ENCODE measurements at places on chromosomes 4 and X.

DNA sequence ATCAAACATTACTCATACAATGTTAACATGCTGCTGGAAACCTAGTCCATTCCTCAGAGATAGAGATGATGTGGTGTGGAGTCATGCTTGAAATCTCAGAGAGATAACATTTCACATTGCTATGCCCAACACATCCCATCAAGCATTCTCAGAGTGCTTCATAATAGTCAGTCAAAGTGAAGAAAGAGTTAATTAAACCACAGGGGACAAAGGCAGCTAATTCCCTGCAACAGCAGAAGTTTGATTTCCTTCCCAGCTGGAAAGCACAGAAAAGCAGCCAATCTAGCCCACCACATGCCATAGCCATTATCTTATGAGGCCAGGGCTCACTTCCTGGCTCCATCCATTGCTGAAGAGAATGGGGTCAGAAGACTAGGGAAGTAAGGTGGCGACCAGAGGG, 8.9 kb downstream of the KDR start:
- DNase-seq = no peak

DNA sequence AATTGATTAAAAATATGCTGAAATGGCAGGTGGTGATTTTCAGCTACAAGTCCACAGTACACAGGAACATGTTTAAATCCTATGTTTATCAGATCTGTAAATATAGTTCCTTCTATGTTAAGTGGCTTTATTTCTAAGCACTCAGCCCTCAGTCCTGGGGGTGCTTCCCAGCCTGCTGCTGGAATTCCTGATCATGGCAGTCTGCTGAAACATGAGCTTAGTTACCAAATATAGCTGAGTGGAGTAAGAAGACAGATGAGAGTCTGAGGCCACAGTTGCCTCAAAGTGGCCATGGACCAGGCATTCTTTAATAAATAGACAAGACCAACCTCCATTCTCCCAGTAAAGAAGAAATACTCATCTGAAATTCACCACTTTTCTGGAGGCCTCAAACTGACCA, 17.1 kb upstream of the DDX60 start:
- DNase-seq = no peak

- DNase-seq = no peak
Observed at GRCh38 chr4:129806986-129807385, 711.0 kb downstream of the C4orf33 start.

DNA sequence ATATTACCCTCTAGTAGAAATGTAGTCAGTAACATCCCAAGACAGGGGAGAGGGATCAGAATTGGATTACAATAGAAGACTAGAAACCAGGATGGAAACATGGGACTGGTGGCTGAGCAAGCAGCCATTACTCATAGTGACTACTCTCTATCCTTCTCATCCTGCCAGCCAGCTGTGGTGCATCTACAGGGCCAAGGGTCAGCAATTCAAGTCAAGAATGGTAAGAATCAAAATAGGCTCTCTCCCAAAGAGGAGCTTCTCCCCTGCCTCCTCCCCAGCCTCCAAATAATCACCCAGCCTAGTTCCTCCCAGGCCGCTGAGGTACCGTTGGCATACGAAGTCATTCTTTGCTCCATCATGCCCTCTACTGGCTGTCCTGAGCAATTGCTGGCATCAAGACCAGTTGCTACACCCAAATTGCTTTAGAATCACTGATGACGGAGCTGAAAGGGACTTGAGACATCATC, 19.4 kb downstream of the AWAT2 start:
- DNase-seq = no peak

All from brain pericyte (primary cell).